ENCODE measurements at places on chromosomes 1 and 21.

- DNase-seq: no peak
Measured at GRCh38 chr1:195594773-195595172, 1013.5 kb downstream of the KCNT2 start.

GRCh38 chr1:243213045-243213787 is 41.9 kb downstream of the CEP170 start:
- no peak for DNase-seq

GRCh38 chr1:198480876-198481275 is 59.6 kb downstream of the ATP6V1G3 start:
- DNase-seq: no peak

DNA sequence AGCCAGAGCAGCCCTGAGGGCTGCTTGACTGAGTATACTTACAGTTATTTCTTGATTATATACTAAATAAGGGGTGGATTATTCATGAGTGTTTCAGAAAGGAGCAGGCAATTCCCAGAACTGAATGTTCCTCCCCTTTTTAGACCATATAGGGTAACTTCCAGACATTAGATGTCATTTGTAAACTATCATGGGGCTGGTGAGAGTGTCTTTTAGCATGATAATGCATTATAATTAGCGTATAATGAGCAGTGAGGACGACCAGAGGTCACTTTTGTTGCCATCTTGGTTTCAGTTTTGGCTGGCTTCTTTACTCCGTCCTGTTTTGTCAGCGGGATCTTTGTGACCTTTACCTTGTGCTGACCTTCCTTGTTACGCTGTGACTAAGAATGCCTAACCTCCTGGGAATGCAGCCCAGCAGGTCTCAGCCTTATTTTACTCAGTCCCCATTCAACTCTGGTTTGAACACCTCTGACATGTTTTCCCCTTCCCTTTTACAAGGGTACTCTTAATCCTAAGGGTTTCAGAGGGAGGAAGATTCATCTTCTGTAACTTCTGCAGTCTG is 16.2 kb downstream of the KCTD3 start:
- DNase-seq: no peak

DNA sequence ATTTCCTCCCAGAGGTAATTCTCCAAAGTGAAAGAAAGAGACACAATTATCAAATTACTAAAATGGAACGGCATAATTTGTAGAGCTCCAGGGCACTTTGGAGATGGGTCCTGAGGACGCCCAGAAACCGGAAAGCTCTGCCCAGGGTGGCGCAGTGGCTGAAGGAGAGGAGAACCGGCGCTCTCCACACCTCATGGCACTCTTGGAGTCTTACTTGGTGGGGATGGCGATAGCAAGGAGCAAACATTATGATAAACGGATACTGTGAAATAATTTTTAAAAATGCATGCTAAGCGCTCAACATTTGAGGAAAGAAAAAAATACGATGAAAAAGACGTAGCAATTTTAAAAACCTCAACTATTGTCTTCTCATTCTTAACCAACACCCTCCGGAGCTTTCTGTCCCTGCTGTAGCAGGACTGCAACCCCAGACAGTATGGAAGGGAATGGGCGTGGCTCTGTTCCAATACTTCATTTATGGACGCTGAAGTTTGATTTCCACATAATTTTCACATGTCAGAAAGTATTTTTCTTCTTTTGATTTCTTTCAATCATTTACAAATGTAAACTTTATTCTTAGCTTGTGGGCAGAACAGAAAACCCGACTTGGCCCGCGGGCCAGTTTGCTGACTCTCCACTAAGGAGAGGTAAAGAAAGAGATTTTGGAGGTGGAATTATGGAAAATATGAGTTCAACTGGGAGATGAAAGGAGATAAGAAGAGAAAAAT is 1.1 kb downstream of the S100A11 start:
- DNase-seq: no peak

- DNase-seq: no peak
Measured at GRCh38 chr1:94658221-94658620, 116.7 kb upstream of the F3 start.

GRCh38 chr1:53448241-53448841 is 10.9 kb upstream of the DMRTB1 start:
- DNase-seq: no peak

- no peak for DNase-seq
Measured at GRCh38 chr1:33049371-33049770, 12.7 kb upstream of the AK2 start.

- DNase-seq: peak; percentile 11
Measured at GRCh38 chr1:206672011-206672688, 12.6 kb upstream of the MAPKAPK2 start.

GRCh38 chr1:209319549-209319948 is 264.0 kb upstream of the CAMK1G start:
- no peak for DNase-seq

- DNase-seq: no peak
Measured at GRCh38 chr1:2471587-2472001, 4.5 kb upstream of the PLCH2 start.

DNA sequence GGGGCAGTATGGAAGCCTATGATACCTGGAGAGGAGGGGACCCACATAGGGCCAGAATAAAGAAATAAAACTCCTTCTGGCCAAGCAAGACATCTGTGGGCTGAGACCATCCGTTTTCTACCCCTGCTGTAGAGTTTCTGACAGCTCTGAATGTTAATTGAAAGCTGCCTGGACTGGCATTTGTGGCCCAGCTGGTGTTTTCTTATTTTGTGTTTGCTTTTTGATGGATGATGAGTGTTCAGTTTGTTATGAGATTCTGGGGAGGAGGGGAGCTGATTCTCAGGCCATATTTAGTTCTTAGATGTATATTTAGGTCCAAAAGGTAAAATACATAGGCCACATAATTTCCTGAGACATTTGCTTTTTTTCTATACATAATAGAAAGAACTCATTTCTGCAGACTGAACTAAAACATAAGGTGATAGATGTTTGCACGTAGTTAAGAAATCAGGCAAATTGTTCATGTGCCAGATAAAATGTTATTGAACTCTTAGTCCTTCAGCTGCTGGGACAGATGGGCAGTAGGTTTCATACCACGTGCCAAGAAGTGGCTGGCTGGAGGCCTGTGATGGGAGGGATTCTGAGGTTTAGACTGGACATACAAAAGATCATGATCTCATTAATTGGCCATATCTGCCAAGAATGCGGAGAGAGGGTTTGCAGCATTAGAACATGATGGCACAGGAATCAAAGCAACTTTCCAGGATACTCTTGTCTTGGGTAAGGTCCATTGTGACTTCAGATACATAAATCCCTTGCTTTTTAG is 54.1 kb downstream of the DSCAM start:
- DNase-seq: no peak

- no peak for DNase-seq
Measured at GRCh38 chr21:42590431-42591131, 62.8 kb upstream of the PDE9A start.

DNA sequence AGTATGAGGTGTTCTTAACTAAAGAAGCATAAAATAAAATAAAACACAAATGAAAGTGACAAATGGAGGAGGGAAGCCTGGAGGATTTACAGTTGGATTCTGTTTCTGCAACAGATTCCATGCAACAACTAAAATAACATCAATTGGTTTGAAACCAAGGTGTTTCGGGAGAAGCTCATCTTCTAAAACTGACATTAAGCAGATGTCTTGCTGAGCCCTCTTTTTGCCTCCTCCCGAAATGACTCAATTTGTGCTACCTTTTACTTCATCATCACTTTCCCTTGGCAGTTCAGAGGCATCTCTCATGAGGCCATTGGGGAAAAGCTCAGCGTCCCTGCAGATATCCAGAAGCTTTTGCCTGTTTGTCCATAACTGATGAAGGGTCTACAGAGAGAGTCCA is 121.6 kb upstream of the ADAR start:
- DNase-seq: no peak

- DNase-seq: no peak
Measured at GRCh38 chr1:187909382-187909781, 1080.6 kb downstream of the PLA2G4A start.

DNA sequence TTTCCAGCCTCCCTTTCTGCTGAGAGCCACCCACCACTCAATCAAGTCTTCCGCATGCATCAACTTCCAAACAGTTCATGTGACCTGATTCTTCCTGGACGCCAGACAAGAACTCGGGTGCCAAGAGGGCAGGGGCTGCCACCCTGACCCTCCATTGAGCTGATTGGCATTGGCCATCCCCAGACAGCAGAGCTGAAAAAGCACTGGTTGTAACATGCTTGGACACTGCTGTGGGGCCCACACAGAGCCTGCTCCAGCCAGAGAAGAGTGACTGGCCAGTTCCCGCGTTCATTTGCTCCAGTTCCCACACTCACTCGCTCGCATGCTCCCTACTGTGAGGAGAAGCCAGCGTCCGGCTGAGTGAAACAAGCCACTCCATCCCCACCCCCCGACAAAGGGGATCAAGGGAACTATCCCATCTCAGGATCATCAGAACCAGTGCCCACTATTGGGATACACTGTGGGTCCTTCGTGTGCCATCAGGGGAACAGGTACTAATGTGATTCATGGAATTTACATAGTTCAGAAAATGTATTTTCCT is 420.3 kb downstream of the NPHP4 start:
- DNase-seq: no peak

DNA sequence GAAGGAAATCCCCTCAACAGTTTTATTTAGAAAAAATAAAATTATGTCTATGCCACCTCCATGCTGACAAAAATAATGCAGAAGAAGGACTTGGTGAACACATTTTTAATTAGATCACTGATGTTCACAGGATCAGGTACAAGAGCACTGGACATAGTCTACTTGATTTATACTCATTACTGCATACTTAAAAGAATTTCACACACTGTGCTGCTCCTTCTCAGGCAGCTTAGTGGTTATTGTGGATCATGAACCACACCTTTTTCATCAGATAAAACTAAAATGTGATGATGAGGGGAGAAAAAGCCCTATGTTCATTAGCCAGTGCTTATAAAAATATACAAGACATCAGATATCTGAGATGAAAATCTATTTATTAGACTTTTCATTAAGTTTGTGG is 103.3 kb upstream of the DPH5 start:
- no peak for DNase-seq

GRCh38 chr1:224784265-224785039 is 145.0 kb upstream of the DNAH14 start:
- DNase-seq: no peak

DNA sequence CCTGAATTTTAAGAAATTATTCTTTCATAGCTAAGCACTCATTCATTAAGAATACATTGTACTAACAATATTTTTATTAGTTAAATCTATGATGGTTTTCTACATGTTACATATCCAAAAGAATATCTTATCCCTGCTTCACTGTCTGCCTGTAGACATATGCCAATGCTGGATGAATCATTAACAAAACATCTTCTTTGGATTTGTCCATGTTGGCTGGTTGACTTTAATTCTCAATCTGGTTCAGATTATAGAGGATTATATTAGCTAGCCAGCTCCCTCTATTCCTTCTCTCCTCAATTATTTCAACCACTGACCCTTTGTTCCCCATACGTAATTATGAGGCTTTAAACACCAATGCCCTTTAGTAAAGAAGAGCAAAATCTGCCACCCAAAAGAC is 138.9 kb upstream of the DMRTA2 start:
- DNase-seq: no peak

DNA sequence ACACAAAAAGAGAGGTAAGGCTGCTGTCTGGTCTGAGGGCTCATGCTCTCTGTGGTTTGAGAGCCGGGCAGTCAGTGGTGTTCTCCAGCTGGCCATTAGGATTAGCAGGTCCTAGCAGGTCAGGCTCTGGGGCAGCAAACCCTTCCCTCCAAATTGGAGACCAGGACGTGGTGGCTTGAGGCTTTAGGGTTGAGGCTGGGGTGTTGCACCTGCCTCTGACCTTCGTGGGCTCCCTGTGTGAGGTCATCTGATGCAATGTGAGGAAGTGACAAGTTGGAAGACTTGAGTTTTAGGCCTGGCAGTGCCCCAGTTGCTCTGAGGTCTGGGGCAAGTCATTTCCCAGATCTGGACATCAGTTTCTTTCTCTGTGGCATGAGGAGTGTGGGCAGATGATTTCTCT is 24.4 kb downstream of the SZRD1 start:
- no peak for DNase-seq

DNA sequence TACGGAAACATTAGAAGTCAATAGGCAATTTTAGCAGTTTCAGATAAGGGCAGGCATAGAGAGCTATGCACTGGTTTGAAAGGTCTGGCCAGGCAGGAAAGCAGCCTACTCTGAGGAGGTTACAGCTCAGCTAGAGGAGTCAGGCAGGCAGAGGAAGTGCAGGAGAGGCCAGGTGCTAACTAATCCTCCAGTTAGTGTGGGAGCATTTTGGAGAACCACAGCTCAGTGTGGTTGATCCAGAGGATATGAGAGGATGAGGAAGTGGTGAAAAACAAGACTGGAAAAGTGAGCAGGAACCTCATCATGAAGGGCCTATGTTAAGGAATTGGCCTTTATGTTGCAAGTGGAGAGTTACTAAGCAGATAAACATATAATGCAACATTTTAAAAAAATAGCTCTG is 282.4 kb upstream of the SGIP1 start:
- no peak for DNase-seq

GRCh38 chr1:25703041-25703440 is 86.5 kb downstream of the MAN1C1 start:
- DNase-seq: no peak

DNA sequence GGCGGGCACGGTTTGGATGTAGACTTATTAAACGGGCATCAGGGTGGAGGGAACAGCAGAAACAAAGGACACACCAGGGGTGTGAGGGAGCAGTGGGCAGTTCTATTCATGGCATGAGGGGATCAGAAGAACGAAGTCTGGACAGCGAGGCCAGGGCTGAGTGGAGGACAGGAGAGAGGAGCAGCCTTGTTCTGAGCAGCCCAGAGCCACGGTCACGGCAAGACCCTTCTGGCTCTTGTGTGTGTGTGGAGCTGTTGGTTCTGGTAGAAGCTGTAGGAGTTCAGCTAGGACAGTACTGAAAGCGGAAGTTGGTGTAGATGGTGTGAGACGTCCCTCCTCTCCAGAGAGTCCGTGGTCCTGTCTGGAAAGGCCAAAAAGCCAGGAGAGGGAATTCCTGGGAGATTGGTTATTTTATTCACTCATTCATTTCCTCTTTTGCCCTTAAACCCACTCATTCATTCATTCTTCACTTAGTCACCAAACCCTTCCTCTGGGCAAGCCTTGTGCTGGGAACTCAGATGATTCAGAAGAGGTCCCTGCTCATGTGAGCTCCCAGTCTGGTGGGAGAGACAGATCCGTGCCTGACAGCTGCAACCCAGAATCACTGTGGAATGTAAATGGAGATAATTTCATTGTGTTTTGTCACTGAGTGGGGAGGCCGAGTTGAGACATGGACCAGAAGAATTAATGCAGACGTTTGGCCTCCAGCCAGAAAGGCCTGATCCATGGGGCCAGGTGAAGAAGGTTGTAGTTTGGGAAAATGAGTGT is 4.1 kb upstream of the ACOT11 start:
- DNase-seq: no peak

- no peak for DNase-seq
Measured at GRCh38 chr1:211574705-211575104, 4.3 kb downstream of the SLC30A1 start.

GRCh38 chr21:41777951-41778815 is 11.3 kb upstream of the RIPK4 start:
- DNase-seq: peak; percentile 88

GRCh38 chr1:246602194-246602593 is 35.9 kb downstream of the CNST start:
- no peak for DNase-seq

- no peak for DNase-seq
Measured at GRCh38 chr1:9183898-9184297, 50.7 kb upstream of the H6PD start.

- DNase-seq: no peak
Measured at GRCh38 chr1:9606948-9607347, 18.2 kb downstream of the TMEM201 start.

GRCh38 chr1:22750685-22751051 is 40.0 kb downstream of the EPHB2 start:
- peak; percentile 68 for DNase-seq

All from NCI-H2029 (cell line).